ENCODE measurements at places on chromosomes 3 and 15.

- peak; percentile 50 for DNase-seq
These were observed 619 bp upstream of the CMTM8 start for GRCh38 chr3:32237670-32238452.

- no peak for DNase-seq
These were observed 6.6 kb downstream of the DTWD1 start for GRCh38 chr15:49627407-49627877.

- peak; percentile 63 for DNase-seq
These were observed 3.1 kb downstream of the ANXA2 start for GRCh38 chr15:60394689-60395097.

DNA sequence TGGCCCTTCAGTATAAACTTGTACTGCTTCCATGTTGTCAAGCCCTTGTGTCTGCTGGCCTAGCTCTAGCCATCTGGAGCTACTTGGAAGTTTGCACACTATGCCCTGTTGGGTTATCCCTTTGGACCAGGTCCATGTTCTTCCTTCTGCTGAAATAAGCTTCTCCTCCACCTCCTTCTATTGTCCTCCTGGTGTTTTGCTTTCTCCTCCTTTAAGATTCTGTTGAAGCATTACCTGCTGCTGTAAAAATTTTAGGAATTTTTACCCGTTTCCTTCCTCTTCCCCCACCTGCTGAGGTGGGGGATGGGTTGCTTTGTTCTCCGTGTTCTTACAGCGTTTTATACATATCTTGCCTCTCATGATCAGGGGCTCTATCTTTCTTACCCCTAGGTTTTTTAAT, 51.7 kb downstream of the SH3GL3 start:
- DNase-seq = no peak

- peak; percentile 72 for DNase-seq
These were observed 319.6 kb downstream of the ZBTB20 start for GRCh38 chr3:114827495-114827894.

DNA sequence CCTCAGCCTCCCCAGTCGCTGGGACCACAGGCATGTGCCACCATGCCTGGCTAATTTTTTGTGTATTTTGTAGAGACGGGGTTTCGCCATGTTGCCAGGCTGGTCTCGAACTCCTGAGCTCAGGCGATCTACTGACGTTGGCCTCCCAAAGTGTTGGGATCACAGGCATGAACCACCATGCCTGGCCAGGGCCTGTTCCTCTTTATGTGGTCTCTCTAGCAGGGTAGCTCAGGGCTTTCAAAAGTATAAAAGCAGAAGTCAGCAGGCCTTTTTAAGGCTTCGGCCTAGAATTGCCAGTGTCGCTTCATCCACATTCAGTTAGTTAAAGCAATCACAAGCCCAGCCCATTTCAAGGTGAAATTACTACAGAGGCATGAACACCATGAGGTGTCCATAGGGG, 7.6 kb downstream of the VHL start:
- peak; percentile 58 for DNase-seq

DNA sequence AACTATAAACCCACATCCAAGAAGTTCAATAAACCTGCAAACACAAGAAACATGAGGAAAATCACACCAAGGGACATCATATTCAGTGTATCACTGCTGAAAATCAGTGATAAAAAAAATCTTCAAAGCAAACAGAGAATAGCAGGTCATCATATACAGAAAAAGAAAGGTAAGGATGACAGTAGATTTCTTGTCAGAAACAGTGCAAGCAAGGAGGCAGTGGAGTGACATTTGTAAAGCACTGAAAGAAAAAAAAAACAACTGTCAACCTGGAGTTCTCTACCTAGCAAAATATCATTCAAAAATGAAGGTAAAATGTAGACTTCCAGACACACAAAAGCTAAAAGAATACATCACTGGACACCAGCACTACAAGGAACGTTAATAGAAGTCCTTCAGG, 71.5 kb downstream of the TRPC1 start:
- no peak for DNase-seq

- no peak for DNase-seq
These were observed 34.4 kb downstream of the SYNM start for GRCh38 chr15:99139276-99139675.

- no peak for DNase-seq
These were observed 222.6 kb downstream of the PDCD6IP start for GRCh38 chr3:34020726-34021680.

- peak; percentile 31 for DNase-seq
These were observed 36.9 kb upstream of the HERC1 start for GRCh38 chr15:63870487-63871209.
